Muscle of leg (tissue), 16 donors: ENCODE measurements at places on chromosomes 12 and 14. TPM values are rescaled to one million over a fixed set of nuclear protein-coding genes. Genes with fewer than 3 reads are reported as not detected.
A peak's percentile ranks its signal among the peaks of the same experiment; 100 is the strongest.

DNA sequence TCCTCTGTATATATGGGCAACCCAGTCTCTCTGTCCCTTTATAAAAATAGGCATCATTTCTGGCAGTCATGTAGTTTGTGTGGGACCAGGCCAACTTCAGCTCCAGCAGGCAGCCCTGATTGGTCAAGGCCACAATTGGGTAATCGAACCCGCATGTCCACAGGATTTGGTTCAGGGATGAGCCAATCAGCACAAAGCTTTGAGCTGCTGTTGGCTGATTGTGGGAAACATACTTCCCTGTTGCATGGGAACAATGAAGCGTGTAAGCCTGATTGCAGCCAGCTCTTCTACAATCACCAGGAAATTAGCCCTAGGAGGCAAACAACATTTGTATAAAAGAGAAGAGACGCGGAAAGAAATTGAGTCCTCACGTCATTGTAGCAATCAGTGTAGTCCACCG, 328.6 kb downstream of the PCNX1 start:
- H3K36me3 ChIP-seq: no peaks in the 10 kb centered on the region
- DNase-seq: peak; percentile 68
- no peak overlapping the region for H3K27ac ChIP-seq
- H3K4me1 ChIP-seq: peaks cover 3% of the 10 kb centered on the region
- H3K27me3 ChIP-seq: no peaks in the 10 kb centered on the region
- H3K4me3 ChIP-seq: no peak overlapping the region

DNA sequence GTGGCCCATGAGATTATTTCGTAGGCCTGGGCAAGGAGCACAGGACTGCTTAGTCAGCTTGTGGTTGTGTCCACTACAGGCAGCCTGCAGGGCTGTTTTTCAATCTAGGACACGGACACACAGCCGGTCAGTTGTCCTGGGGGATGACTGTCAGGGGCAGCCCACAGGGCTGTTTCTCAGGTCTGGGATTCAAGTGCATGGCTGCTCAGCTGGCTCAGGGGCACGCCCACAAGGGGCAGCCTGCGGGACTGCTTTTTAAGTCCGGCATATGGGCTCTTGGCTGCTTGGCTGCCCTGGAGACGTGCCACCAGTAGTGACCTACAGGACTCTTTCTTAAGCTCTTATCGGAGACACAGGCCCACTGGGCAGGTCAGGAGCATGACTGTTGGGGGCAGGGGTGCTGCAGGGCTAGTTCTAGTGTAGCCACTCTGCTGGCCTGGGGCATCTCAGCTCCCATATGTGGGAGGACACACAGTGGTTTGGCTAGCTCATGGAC, 26.6 kb upstream of the GTF2A1 start:
- DNase-seq: no peak
- no peaks in the 10 kb centered on the region for H3K36me3 ChIP-seq
- H3K27me3 ChIP-seq: no peaks in the 10 kb centered on the region
- H3K4me1 ChIP-seq: peaks cover 14% of the 10 kb centered on the region

DNA sequence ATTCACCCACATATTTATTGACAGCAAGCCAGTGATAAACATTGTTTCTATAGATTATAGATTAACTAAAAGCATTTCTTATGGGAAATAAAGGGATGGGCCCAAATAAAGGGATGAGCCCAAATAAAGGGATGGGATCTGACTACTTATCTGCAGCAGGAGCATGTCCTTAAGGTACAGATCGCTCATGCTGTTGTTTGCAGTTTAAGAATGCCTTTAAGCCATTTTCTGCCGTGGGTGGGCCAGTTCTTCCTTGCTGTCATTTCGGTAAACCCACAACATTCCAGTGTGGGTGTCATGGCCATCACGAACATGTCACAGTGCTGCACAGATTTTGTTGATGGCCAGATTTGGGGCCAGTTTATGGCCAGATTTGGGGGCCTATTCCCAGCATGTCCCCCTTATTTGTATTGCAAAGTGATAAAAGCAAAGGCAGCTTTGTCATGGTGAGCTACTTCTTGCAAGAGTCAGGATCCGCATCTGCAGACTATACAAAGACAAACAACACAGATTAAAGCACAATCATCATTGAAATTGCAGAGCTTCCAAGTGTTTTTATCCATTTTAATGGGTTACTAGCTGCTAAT, 700.7 kb downstream of the LRFN5 start:
- no peak overlapping the region for H3K4me3 ChIP-seq
- H3K27ac ChIP-seq: no peak overlapping the region
- H3K27me3 ChIP-seq: no peaks in the 10 kb centered on the region
- H3K4me1 ChIP-seq: no peaks in the 10 kb centered on the region

- no peak overlapping the region for H3K27ac ChIP-seq
- no peak for DNase-seq
- no peaks in the 10 kb centered on the region for H3K4me1 ChIP-seq
- H3K4me3 ChIP-seq: no peak overlapping the region
Measured at GRCh38 chr12:96383991-96384390, 16.2 kb downstream of the CDK17 start.

- H3K27me3 ChIP-seq: peaks cover 2% of the 10 kb centered on the region
- H3K4me3 ChIP-seq: no peak overlapping the region
- no peak overlapping the region for H3K27ac ChIP-seq
- H3K4me1 ChIP-seq: no peaks in the 10 kb centered on the region
- no peak for DNase-seq
Measured at GRCh38 chr14:97369901-97370300, 572.7 kb downstream of the VRK1 start.

DNA sequence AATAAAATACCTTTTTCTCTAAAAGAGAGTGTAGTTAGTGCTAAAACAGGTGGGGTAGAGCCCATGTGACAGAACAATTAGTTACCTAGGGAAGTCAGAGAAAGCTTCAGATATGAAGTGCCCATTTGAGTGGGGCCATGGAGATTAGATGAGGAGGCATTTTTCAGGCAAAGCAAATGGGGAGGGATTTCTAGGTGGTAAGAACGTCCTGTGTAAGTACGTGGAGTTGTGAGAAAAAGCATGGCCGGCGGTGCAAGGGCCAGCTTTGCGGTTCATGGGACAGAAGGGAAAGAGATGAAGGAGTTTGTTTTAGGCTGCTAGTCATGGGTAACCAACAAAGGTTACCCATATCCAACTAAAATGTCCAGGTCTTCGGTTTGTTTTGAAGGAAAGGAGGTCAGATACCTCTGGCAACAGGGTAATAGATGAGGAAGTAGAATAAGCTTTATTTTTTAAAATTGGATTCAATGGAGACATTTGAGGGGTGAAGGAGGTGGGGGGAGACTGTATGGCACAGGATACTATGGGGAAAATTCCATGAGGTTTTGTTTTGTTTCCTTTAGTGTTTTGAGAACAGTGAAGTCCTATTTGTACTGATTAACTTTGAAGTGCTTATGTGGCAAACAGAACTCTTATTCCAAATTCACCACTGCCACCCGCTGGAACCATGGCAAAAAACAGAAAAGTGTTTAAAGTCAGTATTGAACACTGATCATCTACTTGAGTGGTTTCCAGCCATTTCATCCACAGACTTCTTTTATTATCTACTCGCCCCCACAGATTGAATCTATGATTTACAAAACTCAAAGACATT, 10.0 kb upstream of the SNRPF start:
- no peak overlapping the region for H3K4me3 ChIP-seq
- no peak overlapping the region for H3K27ac ChIP-seq
- no peaks in the 10 kb centered on the region for H3K27me3 ChIP-seq
- peak; percentile 18 for DNase-seq

Gene RASSF9
- total RNA-seq: 2.3 TPM

Gene GON7
- total RNA-seq: 10.8 TPM

Gene EML5
- total RNA-seq: 0.93 TPM

DNA sequence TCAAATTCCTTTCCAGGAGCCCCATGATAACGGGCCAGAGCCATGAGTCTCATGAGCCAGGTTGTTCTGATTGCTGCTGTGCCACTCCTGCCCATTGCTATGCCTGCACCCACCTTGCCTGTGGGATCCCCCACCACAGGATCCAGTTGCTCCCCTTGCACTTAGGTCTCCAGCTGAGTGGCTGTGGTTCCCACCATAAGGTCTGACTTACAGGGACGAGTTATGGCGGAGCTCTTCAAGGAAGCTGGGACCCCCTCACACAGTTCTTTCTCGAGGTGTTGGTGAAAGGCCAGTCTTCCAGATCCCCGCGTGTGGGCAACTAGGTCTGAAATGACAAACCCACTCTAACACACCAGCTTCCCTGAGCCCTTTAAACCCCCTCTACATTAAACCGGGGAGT, 111.9 kb upstream of the C14orf180 start:
- no peaks in the 10 kb centered on the region for H3K36me3 ChIP-seq
- H3K4me1 ChIP-seq: no peaks in the 10 kb centered on the region
- H3K27ac ChIP-seq: no peak overlapping the region
- no peak overlapping the region for H3K4me3 ChIP-seq

Gene PMCH
- total RNA-seq: not detected

DNA sequence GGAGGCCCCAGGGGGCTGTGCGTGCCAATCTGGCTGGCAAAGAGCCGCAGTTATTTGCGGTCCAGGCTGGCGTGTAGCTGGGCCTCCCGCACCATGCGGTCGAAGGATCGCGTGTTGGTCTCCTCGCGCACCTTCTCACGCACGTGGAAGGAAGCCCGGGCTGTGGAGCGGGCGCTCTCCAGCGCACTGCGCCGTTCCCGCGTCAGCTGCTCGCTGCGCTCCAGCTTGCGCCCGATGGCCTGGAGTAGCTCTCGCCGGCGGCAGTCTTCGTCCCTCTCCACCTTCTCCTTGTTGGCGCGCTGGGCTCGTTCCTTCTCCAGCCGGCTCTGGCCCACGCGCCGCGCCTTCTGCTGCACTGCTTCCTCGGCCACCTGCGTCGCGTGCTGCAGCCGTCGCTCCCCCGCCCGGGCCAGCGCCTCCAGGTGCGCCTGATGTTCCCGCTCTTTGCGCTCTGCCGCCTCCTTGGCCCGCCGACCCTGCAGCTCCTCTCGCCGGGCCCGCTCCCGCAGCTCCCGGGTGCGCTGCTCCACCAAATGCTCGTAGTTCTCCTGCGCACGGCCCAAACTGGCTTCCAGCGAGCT, 3.1 kb downstream of the CCDC177 start:
- H3K36me3 ChIP-seq: no peaks in the 10 kb centered on the region
- no peak for DNase-seq
- peaks cover 23% of the 10 kb centered on the region for H3K4me1 ChIP-seq
- no peak overlapping the region for H3K27ac ChIP-seq

DNA sequence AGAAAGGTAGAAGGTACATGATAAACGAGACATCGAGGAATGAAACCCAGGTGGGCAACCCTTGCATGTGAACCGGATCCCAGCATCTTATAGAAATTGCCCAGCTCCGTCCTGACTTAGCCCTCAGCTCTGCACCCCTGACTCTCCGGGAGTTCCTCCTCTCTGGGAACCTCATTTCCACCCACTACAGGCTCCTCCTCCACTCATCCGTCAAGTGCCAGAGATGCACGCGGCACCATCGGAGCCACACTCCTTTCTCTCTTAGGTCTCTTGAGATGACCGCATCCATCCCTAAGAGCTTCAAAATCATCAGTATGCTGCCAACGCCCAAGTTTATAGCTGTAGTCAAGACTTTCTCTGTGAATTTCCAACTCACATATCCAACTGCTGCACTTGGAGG, 84.7 kb downstream of the TTC7B start:
- H3K4me1 ChIP-seq: peaks cover 13% of the 10 kb centered on the region
- DNase-seq: no peak
- H3K36me3 ChIP-seq: peaks cover 6% of the 10 kb centered on the region
- H3K4me3 ChIP-seq: no peak overlapping the region
- no peaks in the 10 kb centered on the region for H3K27me3 ChIP-seq
- H3K27ac ChIP-seq: no peak overlapping the region

DNA sequence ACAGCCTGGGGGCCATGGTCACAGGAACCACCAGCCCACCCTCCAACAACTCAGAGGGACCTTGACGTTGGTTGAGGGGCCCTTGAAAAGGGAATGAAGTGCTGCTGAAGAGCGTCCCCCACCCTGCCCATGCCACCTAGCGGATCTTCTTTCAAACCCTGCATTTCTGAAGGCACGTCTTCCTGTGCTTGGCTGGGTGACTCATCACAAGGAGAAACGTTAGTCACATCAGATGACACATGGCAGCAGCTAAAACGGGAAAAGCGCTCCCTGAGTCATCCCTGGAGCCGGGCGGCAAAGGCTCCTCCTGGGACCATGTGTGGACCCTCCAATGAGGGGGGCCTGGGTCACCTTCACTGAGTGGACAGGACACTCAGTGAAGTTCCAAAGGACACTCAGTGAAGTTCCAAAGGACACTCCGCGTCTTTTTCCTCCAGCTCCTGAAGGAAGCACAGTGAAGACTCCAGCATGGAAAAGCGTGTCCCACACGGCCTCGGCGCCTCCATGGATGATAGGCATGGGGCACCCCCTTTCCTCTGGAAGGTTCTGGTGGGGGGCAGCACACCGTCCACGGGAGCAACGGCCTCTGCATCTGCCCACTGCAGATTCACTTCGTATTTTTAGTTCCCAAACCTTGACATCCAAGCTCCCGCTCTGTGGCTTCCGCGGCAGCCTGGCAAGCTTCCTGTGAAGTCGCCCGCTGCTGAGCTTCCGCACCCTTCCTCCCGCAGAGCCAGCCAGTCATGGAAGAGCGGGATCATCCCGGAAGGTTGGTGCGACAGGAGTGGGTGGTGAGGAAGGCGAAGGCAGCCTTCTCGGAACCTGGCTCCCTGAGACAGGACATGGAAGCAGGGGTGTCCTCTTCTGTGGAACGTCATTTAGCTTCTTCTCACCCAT, 383.4 kb downstream of the VRK1 start:
- H3K36me3 ChIP-seq: no peaks in the 10 kb centered on the region
- no peak overlapping the region for H3K27ac ChIP-seq
- no peaks in the 10 kb centered on the region for H3K27me3 ChIP-seq
- no peaks in the 10 kb centered on the region for H3K4me1 ChIP-seq
- H3K4me3 ChIP-seq: no peak overlapping the region

Gene OR6C6
- total RNA-seq: not detected
